Activated T-helper 1 cell treated with anti-CD3 and anti-CD28 coated beads, Interleukin-2, amount 50 U/mL, for 16 hours (primary cell): ENCODE measurements at places on chromosomes 6 and 20.

DNA sequence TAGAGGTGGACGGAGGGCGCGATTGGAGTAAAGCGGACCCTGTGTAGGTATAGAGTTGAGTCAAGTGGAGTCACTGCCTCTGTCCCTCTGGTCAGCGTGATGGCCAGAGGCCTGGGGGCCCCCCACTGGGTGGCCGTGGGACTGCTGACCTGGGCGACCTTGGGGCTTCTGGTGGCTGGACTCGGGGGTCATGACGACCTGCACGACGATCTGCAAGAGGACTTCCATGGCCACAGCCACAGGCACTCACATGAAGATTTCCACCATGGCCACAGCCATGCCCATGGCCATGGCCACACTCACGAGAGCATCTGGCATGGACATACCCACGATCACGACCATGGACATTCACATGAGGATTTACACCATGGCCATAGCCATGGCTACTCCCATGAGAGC is 479 bp downstream of the SLC39A7 start:
- DNase-seq: no peak

DNA sequence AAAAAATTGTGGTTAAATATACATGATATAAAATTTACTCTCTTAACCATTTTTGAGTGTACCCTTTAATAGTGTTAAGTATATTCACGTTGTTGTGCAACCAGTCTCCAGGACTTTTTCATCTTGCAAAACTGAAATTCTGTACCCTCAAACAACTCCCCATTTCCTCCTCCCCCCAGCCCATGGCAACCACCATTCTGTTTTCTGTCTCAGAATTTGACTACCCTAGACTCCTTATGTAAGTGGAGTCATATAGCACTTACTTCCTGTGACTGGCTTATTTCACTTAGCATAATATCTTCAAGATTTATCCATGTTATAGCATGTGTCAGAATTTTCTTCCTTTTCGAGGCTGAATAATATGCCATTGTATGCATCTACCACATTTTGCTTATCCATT is 5.1 kb downstream of the VPS16 start:
- no peak for DNase-seq

GRCh38 chr6:87396595-87397392 is 11.0 kb upstream of the CFAP206 start:
- no peak for DNase-seq

DNA sequence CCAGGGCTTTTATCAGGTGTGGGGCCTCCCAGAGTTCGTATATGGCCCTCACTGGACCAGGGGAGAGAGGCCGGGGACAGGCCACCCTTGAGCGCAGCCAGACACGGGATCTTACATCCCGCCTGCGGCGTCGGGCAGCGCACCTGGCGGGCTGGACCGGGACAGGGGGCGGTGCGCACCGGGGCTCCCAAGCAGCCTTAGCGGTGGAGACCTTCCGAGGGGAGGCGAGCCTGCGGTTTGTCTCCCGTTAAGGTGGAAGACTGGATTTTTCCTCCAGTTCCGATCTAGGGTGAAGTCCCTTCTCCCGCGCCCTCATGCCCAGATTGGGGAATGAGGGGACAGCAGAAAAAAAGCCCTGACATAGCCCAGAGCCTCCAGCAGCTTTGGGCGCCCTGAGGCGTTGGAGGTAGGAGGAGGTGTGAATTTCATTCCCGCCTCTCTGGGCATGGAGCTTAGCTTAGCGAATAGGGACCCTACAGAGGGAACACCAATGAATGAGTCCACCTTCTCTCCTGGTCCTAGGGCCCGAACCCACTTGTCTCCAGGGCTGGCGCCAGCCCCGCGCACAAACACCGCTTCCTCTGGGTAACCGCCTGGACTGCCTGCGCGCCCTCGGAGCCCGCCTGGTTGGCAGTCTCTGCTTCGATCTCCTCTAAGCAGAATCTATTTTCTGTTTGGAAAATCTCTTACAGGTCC is 6.7 kb upstream of the LAMP5 start:
- DNase-seq: no peak

- no peak for DNase-seq
Measured at GRCh38 chr6:168088161-168089053, 9.4 kb upstream of the FRMD1 start.

DNA sequence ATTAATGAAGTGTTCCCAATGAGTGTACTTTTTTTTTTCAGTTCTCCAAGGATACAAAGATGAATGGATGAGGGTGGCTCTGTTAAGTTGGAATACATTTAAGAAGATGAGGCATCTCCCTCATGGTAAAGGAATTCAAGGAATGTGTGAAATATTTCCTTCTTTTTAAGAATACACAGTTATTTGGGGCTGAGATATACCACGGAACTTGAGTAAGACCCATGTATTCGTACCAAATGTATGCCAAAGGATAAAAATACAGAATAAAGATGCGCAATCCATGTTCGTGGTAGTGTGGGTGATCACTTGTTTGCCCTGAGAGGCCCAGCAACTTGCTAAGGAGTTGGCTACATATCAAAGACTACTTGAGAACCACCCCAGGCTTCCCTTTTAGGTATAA is 164.2 kb upstream of the TCF21 start:
- no peak for DNase-seq

- DNase-seq: no peak
Measured at GRCh38 chr6:41780551-41781365, at the start of gene PRICKLE4. Gene PRICKLE4 (plus strand): TSS chr6:41780782. CDS start chr6:41783474, 2,692 bp downstream.

DNA sequence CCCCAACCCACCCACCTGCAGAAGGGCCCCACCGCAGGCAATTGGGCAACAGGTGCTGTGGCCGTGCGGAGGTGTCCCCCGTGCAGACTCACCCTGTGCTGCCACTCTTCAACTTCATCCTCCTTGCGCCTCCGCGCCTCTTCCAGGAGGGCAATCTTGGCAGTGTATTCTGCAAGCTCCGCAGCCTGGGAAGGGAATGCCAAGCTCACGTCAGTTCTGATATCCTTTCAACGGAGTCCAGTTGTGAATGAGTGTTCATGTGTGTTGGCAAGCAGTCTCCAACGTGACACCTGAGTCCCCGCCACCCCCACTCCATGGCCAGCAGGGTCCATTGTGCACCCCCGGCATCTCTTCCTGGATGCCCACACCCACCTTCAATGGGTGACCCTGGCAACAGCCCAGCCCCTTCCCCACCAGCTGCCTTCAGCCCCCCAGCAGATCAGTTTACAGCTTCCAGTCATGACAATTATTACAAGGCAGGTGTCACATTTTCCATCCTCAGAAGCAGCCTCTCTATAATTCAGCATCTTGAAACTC is 49.9 kb downstream of the EZR start:
- no peak for DNase-seq

DNA sequence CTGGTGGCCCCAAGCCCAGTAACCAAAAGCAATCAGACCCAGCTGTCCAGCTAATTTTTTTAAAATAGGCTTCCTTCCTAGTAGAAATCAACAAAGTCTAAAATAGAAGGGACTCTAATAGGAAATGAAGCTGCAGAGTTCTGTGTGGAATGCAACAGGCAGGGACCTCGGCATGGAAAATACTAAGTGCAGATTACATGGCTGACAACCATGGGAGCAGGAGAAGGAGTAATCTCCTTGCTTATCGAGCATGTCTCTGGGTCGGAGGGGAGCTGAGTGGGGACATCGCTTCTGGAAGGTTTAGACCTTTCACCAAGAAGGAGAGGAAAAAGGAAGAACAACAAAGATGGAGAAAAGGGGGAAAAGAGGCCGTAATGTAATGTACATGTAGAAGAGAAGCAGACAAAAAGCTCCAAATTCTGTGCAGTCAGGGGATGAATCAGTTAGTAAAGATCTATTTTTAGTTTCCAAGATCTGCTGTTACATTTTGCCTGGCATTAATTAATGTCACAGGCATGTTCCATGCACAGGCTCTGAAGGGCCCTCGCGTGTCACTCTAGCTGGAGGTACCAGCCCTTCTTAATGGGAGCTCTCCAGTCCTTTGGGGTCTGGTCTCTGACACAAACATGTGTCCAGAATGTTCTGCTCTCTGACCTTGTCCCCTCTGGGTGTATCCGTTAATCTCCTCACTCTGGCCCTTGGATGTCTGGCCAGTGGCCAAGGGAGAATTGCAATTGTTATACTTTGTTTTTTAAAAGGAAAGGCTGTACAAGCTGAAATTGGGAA is 16.6 kb upstream of the ZNF831 start:
- DNase-seq: no peak

GRCh38 chr6:30156262-30156599 is 4.8 kb downstream of the TRIM10 start:
- no peak for DNase-seq

- no peak for DNase-seq
Measured at GRCh38 chr6:108570517-108570916, 9.8 kb downstream of the FOXO3 start.

DNA sequence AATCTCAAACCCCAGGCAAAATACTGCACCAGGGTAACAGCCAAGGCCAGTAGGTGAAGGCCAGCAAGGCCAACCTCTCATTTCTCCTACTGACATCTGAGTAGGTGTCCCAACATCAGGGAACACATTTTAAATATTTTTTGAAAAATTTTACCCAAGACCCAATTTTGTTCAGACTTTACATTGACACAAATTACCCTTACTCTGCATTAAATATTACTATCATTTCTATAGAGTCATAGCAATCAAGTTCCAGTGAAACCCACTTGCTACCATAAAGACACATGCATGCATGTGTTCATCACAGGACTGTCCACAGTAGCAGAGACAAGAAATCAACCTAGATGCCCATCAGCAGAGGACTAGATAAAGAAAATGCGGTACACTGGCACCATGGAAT is 99.9 kb downstream of the NRN1 start:
- DNase-seq: no peak

DNA sequence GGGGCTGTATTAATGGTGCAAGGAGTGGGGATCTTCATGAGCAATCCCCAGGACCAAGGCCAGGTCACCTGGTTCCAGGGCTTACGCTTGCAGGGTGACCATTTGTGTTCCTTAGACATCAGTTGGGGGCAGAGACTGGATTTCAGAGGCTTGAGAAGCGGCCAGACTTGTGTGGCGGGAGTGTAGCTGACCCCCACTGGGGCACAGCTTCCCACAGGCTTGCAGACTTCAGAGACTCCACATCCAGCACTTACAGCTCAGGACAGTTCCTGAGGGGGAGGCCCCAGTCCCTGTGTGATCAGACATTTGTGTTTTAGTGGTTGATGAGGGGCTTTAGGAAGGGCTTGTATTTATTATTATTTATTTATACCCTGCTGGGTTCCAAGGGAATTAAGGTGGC is 15.3 kb downstream of the TJAP1 start:
- no peak for DNase-seq

DNA sequence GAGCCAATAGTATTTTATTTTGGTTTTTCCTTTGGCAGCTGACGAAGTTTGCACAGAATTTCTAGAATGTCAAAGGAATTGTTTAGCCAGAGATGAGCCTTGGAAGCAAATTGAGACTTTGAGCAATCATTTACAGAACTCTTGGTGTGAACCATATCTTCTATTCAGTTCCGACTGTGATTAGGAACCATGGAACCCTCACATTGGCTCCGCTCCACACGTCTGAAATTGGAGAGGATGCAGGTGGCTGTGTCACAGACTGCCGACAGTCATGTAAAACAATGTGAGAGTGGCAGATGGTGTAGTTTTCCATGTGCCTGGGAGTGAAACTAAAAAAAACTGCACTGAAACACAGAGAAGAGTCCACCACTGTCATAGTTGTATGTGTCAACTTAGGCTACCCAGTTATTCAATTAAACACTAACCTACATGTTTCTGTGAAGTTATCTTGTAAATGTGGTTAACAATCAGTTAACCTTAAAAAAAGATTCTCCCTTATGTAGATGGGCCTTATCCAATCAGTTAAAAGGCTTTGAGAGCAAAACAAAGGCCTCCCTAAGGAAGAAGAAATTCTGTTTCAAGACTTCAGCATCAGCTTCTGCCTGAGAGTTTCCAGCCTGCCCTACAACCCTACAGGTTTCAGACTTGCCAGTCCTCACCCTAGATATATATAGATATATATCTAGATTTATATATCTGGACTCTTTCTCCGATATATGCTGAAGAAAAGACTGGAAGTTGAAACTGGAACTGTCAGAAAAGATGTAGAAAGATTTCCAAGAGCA is 3.3 kb upstream of the HMGN4 start:
- DNase-seq: no peak

DNA sequence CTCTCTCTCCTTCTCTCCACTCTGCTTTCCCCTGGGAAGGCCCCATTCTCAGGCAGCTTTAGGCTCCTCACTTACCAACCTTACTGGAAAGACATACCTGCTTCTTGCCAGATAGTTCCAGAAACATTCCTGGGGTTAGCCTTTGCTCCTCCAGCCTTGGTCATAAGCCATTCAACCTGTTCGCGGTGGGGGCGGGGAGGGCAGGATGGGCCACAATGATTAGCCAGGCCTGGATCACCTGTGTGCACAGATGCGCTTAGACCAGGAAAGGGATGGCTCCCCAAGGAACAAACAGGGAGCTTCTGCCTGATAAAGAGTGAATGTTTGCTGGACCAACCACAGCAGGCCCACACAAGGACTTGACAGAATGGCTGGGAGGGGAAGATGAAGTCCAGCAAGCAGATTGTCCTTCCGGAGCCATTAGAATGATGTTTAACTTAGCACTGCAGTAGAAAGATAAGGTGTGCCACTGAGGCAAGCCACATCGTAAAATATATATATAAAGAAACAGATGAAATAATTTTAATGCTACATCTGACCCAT is 57.7 kb upstream of the CDKAL1 start:
- DNase-seq: no peak

GRCh38 chr6:241336-241865 is 50.9 kb upstream of the DUSP22 start:
- no peak for DNase-seq

DNA sequence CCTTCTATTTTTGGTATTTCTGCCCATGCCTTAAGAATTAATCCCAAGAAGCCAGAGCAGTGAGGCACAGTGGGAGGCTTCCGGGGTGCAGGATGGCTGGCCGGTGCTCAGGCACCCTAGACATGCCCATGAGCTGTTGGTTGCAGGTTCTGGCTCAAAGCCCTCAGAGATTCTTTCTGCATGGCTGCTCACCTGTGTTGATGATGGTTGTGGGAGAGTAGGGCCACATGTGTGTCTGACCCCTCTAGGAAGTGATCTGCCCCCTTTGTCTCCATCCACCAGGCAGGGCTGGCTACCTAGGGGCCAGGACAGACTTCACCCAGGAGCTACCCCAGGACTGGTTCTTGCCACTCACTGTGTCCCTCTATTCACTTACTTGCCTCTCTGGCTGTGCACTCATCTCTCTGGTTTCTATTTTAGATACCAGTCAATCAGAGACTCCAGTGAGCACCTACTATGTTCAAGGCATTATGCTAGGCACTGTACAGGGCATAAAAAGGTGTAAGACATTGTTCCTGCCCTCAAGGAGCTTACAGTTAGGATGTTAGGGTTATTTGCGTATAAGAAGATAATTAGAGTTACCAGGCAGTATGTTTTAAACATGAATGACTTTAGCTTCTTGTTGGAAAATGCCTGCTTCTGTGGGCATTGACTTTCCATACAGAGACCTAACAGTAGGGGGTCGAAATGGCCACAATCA is 16.8 kb downstream of the CD83 start:
- DNase-seq: no peak
